GM12892 (cell line): ENCODE measurements at places on chromosomes 13 and 19.

GRCh38 chr19:28972058-28972852, 240.7 kb downstream of the UQCRFS1 start:
- no peak for DNase-seq

DNA sequence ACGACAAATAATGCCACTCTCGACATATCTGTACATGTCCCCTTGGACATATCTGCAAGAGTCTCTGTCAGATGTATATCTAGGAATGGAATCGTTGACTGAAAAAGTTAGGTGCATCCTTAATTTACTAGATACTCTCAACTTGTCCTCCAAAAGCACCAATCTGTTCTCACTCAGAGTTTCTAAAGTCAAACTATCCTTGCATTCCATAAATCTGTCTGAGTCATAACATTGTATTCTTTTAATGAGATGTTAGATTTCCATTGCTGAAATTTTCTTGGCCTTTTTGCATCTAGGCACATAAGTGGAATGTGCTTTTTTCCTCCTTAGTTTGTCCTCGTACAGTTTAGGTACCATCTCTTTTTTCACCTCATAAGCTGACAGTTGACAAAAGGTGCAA, 139.8 kb downstream of the PTPRS start:
- DNase-seq: no peak

DNA sequence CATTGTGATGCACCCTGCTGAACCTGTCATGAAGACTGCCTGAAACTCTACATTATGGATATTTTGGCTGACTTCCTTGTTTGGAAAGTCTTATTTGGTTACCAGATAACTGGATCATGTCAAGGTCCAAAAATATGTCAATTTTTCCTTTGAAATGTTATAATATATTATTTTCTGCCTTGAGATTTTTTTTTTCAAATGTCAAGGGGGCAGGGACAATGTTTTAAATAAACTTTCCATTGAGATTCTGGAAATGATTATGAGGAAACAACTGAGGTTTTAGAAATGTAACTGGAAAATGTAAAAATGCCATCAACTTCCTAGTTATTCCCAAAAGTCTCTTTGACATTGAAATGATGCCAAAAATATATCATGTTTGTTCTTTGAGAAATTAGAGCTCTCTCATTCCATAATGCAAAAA, 117.0 kb downstream of the RFC3 start:
- no peak for DNase-seq

DNA sequence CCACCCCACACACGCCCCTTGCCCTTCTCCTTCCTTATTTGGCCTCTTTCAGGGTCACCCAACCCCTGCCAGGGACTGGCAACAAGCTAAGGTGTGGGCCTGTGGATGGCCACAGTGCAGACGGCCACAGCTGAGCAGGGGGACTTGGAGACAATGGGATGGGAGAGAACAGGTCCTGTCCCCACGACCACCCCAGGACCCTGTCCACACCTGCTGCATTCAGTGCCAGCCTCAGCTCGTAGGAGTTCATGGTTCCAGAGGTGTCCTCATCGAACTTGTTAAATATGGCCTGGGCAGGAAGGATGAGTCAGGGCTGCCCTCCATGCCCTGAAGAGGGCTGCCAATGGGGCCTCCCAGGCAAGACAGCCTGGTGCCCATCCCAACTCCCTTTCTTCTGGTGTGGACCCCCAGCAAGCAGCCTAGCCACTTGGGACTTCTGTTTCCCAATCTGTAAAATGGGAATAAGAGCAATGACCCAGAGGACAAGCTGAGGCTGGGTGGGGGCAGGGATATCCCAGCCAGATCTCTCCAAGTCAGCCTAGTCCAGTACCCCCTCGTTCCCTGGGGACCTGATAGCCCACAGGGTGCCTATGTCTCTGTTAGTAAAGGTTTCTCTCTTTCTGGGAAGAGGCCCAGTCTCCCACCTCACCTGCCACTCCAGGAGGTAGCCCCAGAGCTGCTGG, 10.6 kb downstream of the CAPN12 start:
- no peak for DNase-seq

DNA sequence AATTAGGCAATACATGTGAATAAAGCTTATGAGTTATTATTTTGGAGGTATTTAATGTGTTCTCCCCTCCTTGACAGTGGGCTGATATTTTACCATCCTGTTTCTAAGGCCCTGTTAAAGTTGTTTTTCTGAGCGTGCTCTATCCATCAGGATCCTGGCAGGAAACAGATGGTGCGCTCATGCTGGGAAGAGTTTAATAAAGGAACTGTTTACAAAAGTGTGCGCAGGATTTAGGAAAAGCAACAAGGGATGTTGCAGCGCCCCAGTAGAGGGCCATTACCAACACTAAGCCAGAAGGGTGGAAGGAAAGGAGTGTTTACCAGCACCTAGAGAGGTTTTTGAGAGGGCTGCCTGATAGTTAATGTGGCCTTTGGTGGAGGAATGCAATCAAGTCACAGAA, 374.5 kb downstream of the KCNRG start:
- no peak for DNase-seq

- no peak for DNase-seq
Observed at GRCh38 chr13:102707467-102707866, 12.6 kb upstream of the METTL21C start.

- DNase-seq: no peak
Observed at GRCh38 chr19:18798384-18799352, 7.6 kb upstream of the COMP start.

DNA sequence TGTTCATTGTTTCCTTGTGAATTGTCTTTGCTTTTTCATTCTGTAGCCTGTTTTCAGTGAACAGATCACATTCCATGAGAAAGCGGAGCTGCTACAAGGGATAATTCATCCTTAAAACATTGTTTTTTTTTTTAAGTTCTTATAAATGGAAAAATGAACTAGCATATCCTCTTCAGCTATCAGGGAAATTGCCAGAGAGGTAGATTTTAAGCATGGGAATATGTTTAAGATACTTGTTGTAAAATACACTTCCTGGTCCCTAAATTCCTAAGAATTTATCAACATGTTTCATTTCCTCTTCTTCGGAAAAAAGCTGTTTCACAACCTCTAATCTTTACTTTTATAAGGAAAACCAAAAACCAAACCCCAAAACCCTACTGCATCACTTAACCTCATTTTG, 238.0 kb downstream of the POSTN start:
- no peak for DNase-seq

GRCh38 chr19:45660636-45661035, 7.4 kb upstream of the GIPR start:
- DNase-seq: no peak

GRCh38 chr13:99013951-99014350, 36.1 kb upstream of the DOCK9 start:
- no peak for DNase-seq

- no peak for DNase-seq
Observed at GRCh38 chr13:68467160-68467559, 1237.0 kb upstream of the PCDH9 start.

DNA sequence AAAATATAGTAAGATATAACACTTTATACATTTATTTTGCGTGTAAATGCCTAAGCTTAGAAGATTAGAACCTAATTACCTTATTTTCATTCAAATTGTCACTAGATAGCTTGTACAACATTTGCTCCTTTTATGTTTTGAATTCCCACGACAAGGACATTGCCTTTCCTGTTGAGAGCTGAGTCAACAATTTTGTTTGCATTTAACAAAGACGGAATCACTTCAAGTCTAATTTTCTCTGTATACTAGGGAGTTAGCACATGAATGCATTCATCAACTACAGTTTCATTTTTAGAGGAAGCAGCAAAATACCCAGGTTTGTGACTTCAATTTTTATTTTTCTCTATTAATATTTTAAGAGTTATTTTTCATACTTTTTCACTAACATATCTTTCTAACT, 48.7 kb upstream of the PCCA start:
- no peak for DNase-seq

GRCh38 chr13:40375489-40376171, 290.8 kb downstream of the FOXO1 start:
- DNase-seq: no peak

- DNase-seq: no peak
Observed at GRCh38 chr13:53050151-53050550, 21.5 kb downstream of the OLFM4 start.

GRCh38 chr13:50691681-50692263, 151.7 kb downstream of the DLEU7 start:
- no peak for DNase-seq

GRCh38 chr19:7648265-7649014, 11.5 kb downstream of the STXBP2 start:
- peak; percentile 16 for DNase-seq

DNA sequence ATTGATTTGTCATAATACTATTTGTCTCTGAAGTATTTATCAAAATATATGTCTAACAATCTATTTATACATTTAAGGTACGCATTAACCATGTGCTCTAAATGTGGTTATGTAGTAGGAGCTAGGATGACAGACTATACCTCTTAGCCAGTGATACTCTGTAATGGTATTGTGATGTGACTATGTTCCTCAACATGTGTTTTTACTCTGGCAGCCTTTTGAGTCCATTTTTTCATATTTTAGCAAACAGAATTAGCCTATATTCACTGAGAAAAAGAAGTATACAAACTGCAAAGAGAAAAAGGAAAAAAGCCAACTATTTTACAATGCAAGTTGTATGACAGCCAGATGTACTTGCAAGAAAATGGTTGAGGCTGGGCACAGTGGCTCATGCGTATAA, 26.7 kb downstream of the MAB21L1 start:
- no peak for DNase-seq

- peak; percentile 22 for DNase-seq
Observed at GRCh38 chr19:3980353-3981251, 4.7 kb downstream of the EEF2 start.

GRCh38 chr13:47349211-47349610, 452.4 kb upstream of the HTR2A start:
- no peak for DNase-seq

DNA sequence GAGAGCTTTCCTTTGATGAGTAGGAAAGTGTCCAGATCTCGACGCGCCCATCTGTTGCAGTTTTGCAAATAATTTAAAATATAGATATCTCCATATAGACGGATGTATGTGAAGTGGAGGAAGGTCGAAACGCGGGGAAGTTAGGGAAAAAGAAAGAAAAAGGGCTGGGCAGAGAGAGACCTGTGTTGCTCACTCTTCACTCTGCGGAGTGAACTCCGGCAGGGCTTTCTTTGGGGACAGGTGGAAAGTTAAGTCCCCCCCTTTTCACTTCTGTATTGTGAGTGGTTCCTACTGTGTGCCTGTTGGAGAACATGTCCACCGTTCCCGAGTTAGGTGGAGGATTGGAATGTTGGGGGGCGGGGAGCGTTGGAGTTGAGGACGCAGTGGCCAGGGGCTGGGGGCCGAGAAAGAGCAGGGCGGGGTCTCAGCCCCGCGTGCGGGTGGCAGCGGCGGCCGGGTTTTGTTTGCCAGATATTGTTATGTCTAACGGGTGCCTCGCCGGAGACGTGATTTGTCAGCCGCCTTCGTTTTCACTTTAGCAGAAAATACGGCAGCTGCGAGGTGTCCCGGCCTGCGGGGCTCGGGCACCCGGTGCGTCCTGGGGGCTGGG, 145.1 kb upstream of the ZNF536 start:
- DNase-seq: no peak
